ENCODE measurements at places on chromosomes 3 and 15. TPM values are rescaled to one million over a fixed set of nuclear protein-coding genes. Genes with fewer than 3 reads are reported as not detected.

DNA sequence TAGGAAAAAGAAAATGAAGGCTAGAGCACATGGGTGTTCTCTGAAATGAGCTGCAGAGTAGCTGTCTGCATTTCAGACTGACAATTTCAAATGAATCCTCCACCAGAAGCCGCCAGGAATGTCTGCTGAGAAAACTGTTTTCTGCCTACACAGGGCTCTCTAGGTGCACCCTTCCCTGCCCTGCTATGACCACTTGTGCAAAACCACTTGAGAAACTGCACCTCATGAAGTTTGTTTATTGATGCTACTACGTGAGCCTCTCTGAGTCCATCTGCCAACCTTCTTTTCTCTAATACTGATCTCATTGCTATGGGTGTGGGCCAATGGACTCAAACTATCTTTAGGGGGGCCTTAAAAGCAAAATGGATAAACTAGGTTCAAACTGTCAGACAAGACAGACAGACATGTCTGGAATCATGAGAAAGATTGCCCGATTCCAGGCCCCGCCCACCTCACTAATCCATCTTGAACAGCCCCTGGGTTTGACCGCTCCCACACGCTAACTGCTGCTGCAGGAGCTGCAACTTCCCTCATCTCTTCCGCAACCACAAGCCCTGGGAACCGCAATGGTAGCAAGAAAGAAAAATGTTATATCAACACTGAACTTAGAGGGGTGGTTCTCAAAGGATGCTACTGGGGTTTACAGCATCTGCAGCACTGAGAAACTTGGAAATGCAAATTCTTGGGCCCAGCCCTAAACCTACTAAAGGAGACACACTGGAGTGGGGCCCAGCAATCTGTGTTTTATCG is 9.0 kb upstream of the CD47 start:
- DNase-seq: no peak

DNA sequence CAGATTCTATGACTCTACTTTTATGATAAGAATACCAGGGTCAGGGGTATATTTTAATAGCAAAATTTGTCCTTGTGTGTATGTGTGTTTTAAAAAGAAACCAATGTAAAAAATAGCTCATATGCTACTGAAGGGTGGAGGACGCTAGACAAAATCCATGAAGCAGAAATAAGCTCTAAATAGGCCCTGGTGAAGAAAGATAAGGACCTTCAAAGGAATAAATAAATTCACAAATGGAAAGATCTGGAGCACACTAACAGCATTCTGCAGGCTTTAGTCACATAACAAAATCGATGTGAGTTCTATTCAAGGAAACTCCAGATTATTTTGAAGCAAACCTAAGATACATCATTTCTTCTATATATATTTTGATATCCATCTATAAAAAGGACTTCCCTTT is 27.2 kb upstream of the ATP11B start:
- DNase-seq: no peak

- no peak for DNase-seq
Observed at GRCh38 chr15:94061041-94061440, 170.3 kb upstream of the MCTP2 start.

DNA sequence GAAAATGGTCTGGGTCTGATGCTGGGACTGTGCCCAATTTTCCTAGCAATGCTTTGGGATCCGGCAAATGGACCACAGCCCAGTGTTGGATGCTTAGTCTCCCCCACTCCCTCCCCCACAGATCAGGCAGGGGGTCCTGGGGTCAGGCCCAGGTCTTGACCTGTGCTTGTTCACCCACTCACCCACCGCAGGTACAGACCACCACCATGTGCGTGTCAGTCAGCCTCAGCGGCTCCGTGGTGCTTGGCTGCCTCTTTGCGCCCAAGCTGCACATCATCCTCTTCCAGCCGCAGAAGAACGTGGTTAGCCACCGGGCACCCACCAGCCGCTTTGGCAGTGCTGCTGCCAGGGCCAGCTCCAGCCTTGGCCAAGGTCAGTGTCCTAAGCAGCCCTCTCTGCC is 10.6 kb downstream of the GRM2 start:
- no peak for DNase-seq

GRCh38 chr3:116423945-116424344 is 21.3 kb downstream of the LSAMP start:
- DNase-seq: no peak

GRCh38 chr3:31960793-31961431 is 20.1 kb downstream of the OSBPL10 start:
- no peak for DNase-seq

- DNase-seq: peak; percentile 43
Observed at GRCh38 chr3:160006282-160007163, 17.9 kb downstream of the IL12A start.

DNA sequence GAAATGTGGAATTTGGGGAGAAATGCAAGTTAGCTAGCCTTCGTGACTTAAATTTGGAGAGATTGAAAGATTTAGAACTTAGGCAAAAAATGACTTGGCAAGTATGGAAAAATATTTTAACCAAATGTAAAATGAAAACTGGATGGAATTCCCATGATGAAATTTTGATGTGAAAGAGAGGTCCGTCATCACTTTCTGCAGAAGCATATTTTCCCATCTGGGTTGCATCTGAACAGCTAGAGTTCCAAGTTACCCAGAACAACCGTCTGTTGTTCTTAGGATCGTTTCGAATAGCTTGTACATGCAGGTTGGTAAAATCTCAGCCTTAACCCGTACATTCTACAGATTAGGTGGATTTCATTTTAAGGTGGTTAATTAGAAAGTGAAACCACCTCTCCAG is 136.3 kb downstream of the GHSR start:
- no peak for DNase-seq

DNA sequence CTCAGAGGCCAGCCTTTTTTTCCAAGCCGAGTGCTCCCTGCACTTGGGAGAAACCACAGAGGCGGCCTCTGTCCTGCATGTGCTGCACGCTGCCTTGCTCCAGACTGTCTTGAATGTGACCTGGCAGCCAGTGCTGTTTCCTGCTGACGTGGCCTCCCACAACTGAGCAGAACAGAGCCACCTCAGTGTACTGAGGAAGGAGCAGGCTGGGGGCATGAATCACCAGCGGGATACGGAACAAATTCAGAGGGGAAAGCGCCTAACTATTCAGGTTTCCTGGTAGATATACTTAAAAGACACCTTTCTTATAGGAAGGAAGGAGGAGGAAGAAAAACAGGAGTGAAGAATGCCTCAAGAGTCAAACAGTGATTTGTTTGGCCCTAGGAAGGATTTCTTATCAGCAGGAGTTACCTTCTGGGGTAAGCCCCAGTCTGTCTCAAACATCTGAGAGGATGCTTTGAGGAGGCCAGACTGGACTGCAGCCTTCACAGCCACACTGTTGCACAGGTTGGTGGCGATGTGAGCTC is 114.0 kb downstream of the FNDC3B start:
- DNase-seq: peak; percentile 86

Gene IL12A
- total RNA-seq: not detected

Gene ADAMTSL3
- 19.2 TPM for total RNA-seq

Gene CX3CR1
- 4.4 TPM for total RNA-seq

Gene NOX5
- 0.90 TPM for total RNA-seq

Gene CASR
- total RNA-seq: not detected

Gene OR5K2
- total RNA-seq: not detected

Gene TTLL13
- not detected for total RNA-seq

Gene TF
- total RNA-seq: 6.8 TPM

Gene MAGI1
- 30.6 TPM for total RNA-seq
